ENCODE measurements at places on chromosomes 2 and 18.
A peak's percentile ranks its signal among the peaks of the same experiment; 100 is the strongest.

DNA sequence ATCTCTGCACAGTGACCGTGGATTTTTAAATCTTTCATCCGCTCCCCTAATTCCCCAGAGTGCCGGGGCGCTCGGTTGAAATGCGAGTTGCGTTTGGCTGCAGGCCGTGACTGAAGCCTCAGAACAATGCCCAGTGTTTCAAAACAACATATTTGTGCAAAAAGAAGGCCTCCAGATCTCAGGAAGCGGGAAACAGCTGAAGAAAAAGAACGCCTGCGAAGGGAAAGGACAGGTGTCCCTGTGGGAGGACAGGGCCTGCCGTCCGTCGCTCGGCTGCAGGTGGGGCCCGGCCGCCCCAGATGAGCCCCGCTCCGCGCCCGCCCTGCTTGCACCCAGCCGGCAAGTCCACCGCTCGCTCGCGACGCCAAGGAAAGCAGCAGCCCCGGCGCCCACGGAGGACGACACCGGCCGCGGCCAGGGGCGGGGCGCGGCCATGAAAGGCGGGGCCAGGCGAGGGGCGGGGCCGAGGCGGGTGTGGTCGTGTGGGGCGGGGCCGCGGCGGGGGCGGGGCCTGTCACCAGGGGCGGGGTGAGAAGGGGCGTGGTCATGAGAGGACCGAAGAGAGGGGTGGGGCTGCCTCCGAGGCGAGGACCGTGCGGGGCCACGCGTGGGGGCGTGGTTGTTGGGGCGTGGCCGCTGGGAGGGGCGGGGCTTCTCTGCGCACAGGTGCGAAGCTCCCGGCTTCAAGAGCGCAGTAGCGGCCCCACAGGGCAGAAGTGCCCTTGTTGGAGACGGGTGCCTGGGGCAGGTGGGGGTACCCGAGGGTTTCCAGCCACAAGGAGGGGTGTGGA lies 17.6 kb upstream of the BOK start:
- DNase-seq, result peak; percentile 70

- no peak for DNase-seq
Measured at GRCh38 chr18:27467073-27467472, 282.0 kb upstream of the CHST9 start.

- DNase-seq, result peak; percentile 24
Measured at GRCh38 chr18:59631583-59632181, 65.5 kb downstream of the CCBE1 start.

GRCh38 chr2:160652236-160652635 lies 158.6 kb upstream of the RBMS1 start:
- no peak for DNase-seq

DNA sequence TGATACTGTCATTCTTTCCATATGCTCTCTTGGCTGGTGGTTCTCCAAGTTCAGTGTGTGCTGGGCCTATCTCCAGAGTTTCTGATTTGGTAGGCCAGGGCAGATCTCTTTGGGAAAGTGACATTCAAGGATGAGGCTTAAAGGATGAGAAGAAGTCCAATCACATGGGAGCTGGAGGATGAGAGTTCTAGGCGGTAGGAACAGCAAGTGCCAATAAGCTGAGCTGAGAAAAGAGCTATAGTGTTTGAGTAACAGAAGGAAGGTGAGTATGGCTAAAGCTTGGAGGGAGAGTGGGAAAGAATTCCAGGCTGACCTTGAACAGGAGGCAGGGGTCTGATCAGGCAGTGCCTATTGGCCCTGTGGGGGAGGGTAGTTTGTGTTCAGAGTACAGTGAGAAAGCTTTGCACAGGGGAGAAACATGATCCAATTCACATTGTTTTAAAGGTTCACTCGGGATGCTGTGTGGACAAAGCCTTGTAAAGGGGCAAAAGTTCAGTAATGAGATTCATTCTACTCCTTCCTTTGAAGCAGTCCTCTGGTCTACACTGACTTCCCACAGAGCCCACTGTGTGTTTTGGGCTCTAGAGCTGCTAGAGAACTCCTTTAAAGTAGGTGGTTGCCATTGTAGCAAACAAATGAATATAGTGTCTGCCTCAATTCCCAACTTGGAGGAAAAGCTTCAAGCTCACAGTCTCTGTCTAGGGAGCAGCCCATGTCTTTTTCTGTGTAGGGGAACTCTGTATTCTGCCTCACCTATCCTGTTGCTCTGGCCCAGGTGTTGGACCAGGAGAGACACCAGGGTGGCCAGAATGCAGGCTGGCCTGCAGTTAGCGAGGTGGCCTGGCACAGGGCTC lies 81.8 kb downstream of the FASTKD2 start:
- DNase-seq, result no peak

DNA sequence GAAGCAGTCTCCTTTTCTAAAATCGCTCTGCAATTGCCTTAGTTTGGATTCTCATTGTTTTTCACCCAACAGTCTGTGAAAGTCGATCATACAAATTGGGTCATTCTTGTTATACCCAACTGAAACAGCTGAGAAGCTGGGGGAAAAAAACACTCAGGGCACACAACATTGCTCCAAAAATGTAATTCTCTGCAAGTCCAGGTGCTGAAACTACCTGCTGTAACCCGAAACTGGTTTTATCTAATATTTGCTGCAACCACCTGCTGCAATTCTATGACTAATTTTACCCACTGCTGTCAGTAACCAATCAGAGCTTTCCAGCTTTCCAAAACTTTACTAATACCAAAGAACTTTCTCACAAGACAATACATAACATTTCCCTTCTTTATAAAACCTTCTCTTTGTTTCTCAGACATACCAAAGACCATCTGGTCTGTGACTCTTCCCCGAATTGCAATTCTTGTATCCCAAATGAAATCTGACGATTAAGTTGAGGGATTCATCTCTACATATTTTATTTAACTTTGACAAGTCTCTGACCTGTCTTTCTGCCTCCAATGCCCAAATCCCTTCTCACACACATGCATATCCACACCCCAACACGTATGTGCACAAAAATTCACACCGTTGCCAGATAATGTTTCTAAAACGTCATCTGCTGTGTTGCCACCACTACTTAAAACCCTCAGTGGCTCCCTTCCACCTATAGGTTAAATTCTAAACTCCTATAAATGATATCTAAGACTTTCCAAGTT lies 198.3 kb downstream of the PIEZO2 start:
- DNase-seq, result no peak

DNA sequence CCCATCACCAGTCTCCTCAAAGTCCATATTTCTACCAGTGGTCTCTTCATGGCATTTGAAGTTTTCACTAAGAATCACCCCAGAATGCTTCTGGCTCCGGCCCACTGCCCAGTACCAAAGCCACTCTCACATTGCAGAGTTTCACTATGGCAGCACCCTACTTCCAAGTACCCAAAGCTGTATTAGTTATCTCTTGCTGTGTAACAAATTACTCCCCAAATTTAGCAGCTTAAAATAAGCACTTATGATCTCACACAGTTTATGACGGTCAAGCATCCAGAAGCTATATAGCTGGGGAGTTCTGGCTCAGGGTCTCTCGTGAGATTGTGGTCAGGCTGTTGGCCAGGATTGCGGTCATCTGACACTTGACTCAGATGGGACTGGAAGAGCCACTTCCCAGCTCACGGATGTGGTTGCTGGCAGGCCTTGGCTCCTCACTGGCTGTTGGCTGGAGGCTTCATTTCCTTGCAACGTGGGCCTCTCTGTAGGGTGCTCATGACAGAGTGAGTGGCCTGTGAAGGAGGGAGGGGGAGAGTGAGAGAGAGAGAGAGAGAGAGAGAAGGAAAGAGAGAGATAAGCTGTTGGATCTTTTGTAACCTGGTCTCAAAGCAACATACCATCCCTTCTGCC lies 189.5 kb downstream of the CTIF start:
- no peak for DNase-seq

DNA sequence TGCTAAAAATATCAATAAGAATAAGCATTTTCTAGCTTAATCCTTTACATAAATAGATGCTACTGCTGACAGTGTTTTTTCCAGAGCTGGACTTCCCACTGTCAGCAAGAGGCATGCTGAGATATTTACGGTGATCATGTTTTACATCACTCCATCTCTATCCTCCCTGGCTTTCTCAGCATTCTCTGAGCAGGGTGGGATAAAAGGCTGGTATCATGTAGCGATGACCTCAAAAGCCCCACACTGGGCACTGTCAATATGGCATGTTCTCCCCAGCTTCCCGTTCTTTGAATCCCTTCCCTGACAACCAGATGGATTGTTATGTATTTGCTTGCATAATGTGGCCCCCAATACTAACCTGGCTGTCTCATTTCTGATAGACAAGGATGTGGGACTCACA lies 83.2 kb upstream of the EPHA4 start:
- DNase-seq, result no peak

- DNase-seq, result no peak
Measured at GRCh38 chr2:86298411-86299390, 38.7 kb downstream of the REEP1 start.

DNA sequence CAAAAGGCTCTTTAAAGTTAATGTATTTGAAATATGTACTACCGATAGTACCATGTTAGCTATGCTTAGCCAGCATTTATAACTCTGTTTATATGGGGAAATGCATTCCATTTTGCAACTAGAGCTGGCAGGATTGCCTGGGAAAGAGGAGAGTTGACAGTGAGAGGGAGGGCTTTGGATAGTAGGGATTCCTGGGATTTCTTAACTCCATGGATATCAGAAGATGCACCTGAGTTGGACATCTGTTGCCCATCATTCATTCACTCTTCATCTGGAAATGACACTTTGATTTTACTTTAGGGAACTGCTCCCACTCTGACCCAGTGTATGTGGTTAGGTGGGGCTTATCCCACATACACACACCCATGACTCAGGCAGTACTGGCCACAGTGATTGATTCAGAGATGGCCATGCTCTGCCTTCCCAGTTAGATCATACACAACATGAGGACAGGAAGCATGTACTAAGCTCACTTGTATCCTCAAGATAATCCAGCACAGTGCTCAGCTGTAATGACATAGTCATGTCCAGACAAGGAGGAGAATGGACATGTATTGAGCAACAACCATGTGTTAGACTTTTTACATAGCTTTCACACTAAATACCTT lies 248.8 kb downstream of the MREG start:
- DNase-seq, result no peak

GRCh38 chr2:71798266-71799012 lies 345.1 kb downstream of the DYSF start:
- peak; percentile 34 for DNase-seq

- no peak for DNase-seq
Measured at GRCh38 chr2:127589841-127590240, 54.4 kb downstream of the MYO7B start.

- no peak for DNase-seq
Measured at GRCh38 chr18:26304511-26304910, 78.3 kb downstream of the TAF4B start.

DNA sequence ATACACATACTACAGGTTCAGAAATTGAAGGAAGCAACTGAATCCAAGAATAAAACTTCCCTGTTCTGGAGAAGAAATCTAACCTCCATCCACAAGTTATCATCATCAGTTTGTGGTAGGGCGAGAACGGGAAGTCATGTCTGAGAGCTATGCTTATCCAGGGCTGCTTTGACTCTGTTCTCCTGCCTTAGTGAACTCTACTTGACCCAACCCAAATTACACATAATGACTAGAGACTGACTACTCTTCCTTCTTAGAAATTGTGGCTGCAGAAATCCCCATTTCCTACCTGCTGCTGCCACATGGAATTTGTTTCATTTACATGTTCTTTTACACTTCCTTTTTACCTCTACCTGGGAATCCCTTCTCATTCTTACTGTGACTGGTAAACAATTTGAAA lies 1102.6 kb upstream of the PIK3C3 start:
- DNase-seq, result no peak

- DNase-seq, result no peak
Measured at GRCh38 chr2:190807886-190808285, 72.7 kb upstream of the GLS start.

DNA sequence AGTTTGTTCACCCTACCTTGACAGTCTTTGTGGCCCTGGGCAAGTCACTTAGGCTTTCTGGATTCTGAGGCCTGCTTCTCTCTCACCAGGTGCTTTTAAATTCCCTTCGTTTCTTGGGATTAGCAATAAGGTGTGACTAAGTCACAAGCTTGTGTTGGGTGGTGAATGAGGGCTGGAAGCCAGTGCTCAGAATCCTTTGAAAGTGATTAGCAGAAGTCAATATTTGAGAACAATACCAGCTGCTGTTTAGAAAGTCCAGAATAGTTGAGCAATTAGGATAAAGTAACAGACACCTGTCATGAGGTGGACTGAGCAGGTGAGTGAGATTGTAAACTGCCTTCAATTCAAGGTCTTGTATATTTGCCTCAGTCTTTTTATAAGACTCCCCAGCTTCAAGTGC lies 19.3 kb upstream of the MGAT5 start:
- no peak for DNase-seq

GRCh38 chr18:37537868-37538525 lies 27.6 kb downstream of the CELF4 start:
- DNase-seq, result peak; percentile 37

DNA sequence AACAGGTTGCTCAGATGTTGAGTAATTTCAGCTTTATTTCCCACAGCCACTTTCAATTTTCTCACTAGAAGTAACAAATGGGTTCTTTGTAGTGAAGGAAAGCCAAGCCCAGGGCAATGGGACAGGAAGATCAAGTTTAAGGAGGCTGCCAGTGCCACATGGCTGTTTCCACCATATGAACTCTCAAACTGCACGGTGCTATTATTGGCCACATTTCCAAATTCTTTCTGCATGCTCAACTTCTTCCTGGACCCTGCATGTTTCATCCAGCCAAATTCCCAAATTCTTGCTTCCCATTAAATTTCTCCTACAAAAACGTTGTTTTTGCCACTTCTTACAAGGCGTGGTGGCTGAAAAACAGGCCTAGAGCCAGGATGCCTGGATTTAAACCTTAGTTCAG lies 193.3 kb upstream of the SPHKAP start:
- no peak for DNase-seq

DNA sequence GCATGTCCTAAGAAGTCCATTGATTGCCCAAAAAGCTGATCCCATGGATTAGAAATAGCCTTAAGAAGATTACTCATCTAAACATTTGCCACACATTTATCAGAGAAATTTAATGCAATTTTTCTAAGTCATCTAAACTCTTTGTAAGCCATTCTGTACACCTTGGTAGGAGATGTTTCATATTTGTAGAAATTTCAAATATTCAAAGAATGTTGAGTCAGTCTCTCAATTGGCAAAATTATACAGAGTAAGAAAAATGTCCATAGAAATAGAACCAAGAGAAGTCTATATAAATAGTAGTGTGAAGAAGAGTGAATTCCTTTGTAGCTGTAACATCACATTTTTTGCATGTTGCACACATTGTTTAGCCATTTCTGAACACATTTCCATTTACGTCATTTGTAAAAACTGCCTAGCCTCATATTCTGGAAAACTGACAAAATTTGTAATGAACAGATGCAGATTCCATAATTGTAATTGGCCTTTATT lies 128.6 kb downstream of the MSTN start:
- DNase-seq, result no peak
